ENCODE measurements at places on chromosomes 6 and 20.
A peak's percentile ranks its signal among the peaks of the same experiment; 100 is the strongest.

GRCh38 chr6:558959-559358 is 97.9 kb downstream of the HUS1B start:
- no peak for DNase-seq

GRCh38 chr6:6651335-6651734 is 62.8 kb downstream of the LY86 start:
- no peak for DNase-seq

DNA sequence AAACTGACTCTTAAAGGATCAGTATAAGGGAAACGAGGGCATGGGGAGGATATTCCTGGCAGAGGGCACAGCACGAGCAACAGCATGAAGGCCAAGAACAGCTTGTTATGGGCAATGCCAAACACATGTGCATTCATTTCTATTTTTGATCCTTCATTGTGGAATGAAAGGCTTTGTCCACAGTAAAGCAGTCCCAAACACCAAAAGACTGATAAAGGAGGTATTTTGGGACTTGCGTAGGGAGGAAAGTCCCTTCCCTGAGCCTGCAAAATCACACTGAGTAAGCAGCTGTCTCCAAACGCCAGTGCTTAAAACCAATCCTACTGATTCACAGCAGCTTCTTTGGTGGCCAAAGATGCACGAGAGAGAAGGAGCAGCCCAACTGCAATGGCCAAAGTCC is 138.2 kb downstream of the UNC5CL start:
- no peak for DNase-seq

DNA sequence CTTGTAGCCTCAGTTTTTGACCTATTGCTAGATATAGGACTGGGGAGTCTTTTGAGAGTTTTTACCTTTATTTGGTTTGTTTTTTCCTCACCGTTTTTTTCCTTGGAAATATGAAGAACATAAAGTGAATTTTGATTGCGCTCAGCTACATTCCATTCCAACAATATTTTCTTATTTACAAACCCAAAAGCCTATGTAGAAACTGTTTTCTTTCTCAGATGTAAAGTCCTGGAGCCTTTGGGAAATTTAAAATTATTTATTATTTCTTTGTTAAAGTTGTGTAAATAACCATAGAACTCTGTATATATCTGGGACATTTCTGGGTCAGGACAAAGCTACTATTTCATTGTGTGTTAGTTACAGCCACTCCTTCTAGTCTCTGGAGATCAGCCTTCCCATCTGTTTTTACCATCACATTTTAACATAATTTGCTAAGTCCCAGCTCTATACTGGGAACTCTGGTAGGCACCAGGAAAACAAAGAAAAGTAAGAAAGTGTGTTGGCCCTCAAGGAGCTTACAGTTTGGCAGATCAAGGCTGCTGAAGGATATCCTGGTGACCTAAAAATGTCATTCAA is 68.8 kb downstream of the JAG1 start:
- DNase-seq, result no peak

- DNase-seq, result no peak
These were observed 42.7 kb upstream of the NHSL1 start for GRCh38 chr6:138541823-138542481.

- DNase-seq, result no peak
These were observed 122.4 kb downstream of the NFATC2 start for GRCh38 chr20:51420111-51420510.

GRCh38 chr6:100433726-100434435 is 30.8 kb downstream of the SIM1 start:
- no peak for DNase-seq

- no peak for DNase-seq
These were observed 25.0 kb downstream of the ULBP1 start for GRCh38 chr6:149988550-149989346.

DNA sequence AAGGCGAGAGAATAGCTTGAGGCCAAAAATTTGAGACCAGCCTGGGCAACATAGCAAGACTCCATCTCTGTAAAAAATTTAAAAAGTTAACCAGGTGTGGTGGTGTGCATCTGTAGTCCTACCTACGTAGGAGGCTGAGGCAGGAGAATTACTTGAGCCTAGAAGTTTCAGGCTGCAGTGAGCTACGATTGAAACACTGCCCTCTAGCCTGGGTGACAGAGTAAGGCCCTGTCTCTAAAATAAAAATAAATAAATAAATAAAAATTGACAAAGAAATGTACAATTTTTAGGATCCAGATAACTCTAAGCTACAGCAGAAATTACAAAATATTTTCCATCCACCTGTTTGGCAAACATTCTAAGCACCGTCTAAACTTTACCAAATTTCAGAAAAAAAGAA is 941.0 kb upstream of the ADGRB3 start:
- DNase-seq, result no peak

- no peak for DNase-seq
These were observed 47.2 kb upstream of the IPCEF1 start for GRCh38 chr6:154403788-154404187.

GRCh38 chr20:10610251-10610650 is 63.5 kb downstream of the JAG1 start:
- DNase-seq, result no peak

GRCh38 chr20:4813863-4814695 is 92.4 kb downstream of the PRND start:
- peak; percentile 46 for DNase-seq

DNA sequence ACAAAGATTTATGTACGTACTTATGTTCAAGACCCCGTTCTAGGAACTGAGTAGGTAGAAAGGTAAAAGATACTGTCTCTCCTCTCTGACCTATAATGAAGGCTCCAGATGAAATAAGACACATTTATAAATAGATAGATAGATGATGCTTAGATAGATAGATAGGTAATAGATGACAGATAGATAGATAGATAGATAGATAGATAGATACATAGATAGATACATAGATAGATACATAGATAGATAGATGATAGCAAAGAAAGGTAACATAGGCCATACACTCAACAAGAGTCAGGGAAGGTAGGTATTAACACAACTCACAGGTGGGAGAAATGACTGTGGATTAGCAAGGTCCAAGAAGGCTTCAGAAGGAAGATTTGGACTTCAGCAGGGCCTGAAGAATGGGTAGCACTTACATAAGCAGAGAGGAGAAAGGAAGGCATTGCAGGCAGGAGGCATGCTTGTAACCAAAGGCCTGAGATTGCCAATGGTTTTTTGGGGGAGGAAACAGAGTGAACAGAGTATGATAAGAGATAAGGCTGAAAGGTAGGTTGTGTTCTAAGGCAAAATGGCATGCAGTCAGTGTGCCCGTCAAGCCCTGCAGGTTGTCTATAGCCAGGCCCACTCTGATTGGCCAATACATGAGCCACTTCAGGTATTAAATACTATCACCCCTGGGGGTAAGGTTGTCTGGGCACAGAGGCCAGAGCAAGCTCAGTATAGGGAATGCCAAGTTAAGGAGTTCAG is 7.7 kb upstream of the MYB start:
- no peak for DNase-seq

- no peak for DNase-seq
These were observed 34.5 kb downstream of the SLX4IP start for GRCh38 chr20:10469599-10469998.

DNA sequence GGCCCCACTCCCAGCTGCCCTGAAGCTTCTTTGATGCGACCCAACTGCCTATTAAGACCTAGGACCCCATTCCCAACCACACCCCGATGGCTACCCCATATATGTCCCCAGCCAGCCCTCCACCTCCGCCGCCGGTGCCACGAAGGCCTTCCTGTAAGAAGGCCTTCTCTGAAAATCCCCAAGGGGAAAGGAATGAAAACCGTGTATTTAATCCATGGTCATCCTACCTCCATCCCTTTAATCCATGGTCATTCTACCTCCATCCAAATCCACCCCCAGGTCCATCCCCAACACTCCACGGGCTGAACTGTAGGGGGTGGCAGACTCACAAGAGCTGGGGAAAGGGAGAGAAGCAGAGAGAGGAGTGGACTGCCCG is 545 bp upstream of the VSX1 start:
- no peak for DNase-seq

DNA sequence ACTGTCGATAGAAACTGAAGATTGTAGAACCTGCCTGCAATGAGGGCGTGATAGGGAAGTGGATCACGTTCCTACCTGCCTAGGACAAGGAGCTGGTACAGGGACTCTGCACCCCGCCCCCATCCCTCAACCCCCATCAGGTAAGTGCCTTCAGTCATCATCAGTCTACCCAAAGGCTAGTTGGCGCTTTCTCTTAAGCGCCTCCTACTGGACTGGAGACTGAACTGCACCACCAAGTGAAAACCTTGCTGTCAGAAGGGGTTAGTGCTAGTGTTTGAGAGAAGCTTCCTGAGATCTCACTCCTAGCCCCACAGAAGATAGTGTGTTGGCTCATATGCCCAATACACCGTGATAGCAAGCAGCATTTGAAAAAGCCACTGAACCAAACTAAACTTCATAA is 706.5 kb upstream of the MAN1A1 start:
- no peak for DNase-seq

DNA sequence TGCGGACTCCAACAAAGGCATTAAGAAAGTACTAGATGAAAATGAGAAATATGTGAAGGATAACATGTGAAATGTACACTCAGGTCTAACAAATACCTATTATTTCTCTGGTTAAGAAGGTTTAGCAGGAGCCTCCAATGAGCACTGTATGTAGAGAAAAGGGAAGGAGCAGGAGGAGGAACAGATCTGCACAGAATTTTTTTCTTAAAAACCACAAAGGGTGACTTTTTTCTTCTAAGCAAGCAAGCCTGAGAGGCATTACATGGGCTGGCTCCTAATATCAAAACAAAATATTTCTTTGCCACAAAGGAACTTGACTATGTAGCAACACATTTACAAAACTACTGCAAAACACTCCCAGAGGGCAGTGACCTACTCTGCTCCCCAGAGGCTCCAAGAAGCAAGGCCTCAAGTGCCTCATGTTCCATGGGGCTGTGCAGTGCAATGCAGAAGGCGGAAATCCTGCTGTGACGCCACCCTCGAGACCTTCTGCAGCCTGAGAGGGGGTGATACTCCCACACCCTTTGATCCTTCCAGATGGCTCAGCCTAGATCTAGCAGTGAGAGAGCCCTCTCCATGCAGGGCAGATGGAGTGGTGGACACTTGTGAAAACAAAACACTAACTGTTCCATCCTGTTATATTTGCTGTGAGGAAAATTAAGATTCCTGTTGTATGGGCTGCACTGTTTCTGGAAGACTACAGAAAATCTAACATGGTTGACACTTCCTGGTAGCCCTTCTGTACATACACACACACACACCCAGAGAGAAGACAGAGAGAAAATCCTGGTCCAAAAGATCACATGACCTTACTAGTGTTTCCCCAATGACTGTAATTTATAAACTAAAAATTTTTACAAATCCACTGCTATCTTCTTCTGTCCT is 36.0 kb upstream of the SMIM29 start:
- no peak for DNase-seq

GRCh38 chr20:52432740-52433139 is 241.2 kb upstream of the ZFP64 start:
- DNase-seq, result no peak

DNA sequence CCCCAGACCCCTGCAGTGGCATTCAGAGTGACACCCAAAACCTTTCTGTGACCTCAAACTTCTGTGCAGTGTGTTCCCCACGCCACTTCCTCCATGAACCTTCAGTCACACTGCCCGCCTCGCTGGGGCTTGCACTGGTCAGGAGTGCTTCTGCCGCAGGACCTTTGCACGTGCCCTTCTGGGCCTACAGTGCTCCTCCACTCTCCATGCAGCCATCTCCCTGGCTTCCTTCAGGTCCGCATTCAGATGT is 27.1 kb downstream of the SYNJ2 start:
- DNase-seq, result no peak

DNA sequence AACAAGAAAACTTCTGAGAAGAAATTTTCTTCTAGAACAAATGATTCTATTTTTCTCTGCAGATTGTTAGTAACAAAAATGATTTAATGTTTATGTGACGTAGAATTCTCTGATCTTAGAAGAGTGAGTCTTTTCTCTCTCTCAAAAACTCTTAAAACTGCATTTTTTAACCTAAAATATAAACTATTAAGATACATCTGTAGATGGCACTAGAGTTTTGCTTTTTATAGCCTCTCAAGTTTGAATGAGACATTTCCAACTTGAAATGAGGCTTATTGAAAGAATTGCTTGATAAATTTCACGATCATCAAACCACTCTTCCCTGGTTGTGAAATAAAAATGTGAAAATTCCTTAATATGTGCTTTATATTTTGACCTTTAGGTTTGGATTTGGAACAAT is 53.8 kb downstream of the PHF3 start:
- DNase-seq, result no peak

- no peak for DNase-seq
These were observed 30.2 kb upstream of the ID4 start for GRCh38 chr6:19806971-19807396.

- DNase-seq, result no peak
These were observed 434.3 kb downstream of the TBC1D32 start for GRCh38 chr6:120899932-120900331.

DNA sequence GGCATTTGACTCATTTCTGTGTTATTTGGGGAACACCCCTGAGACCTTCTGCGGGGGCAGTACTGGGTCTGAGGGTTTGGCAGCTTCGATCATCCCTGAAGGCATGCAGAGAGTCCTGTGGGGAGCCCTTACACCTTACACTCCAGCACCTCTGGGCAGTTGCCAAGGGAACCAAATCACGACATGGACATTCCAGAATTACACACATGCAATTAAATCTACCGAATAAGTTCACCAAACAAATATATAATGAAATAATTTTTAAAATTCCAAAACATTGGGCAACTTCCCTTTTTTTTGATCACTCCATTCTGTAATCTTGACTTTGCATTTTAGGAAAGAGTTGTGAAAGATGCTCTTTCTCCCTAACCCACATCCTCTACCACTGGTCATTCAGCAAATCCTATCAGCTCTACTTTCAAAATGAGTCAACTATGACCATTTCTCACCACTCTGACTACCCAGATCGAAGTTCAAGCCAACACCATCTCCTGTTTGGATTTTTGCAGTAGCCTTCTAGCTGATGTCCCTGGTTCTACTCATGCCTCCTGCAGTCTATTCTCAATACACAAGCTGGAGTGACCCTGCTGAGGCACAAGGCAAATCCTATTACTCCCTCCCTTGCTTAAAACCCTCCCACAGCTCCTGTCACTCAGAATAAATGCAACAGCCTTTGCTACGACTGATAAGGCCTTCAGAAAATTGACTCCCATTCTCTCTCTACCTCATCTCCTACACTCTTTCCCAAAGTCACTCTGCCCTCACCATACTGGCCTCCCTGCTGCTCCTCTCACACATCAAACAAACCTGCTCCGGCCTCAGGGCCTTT is 533.3 kb downstream of the HACE1 start:
- DNase-seq, result no peak

- DNase-seq, result no peak
These were observed 11.6 kb downstream of the RBCK1 start for GRCh38 chr20:419556-420165.
